ENCODE measurements at places on chromosomes 3 and 15.

- no peak for DNase-seq
Measured at GRCh38 chr3:171116365-171116764, 89.8 kb upstream of the SLC2A2 start.

DNA sequence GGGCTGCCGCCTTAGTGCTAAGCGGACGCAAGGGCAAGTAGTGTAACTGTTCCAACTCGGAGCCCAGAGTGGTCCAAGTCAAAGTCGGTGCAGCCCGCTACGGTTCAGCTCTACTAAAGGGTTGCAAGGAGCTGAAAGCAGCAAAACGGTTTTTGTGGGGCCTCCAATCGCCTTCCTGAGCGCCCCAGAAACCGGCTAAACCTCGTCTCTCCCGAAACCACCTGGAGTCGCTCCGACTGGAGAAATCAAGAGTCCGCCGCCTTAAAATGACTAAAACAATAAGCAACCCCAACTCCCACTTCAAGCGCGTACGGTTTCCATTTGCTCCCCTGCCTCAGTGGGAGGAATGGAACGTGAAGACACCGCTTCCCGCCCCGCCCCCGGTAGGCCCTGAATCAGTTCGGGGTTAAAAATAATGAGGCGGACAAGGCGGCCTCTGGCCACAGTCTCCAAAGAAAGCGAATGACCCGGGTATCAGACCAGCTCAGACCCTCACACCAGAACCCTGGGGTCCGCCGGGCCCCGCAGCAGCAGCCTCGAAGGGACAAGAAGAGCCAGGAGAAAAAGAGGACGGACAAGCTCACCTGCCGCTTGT, 401 bp downstream of the SEC11A start:
- DNase-seq: no peak

- DNase-seq: no peak
Measured at GRCh38 chr3:45062697-45063070, 36.6 kb downstream of the CLEC3B start.

DNA sequence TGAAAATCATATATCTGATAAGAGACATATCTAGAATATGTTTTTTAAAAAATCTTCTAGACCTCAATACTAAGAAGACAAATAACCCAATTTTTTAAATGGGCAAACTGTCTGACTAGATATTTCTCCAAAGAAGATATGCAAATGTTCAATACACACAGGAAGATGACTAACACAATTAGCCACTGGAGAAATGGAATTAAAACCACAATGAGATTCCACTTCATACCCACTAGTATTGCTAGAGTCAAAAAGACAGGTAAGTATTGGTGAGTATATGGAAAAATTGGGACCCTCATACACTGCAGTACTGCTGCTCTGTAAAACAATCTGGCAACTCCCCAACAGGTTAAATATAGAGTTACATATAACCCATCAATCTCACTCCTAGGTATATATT, 33.1 kb upstream of the TOPAZ1 start:
- no peak for DNase-seq

DNA sequence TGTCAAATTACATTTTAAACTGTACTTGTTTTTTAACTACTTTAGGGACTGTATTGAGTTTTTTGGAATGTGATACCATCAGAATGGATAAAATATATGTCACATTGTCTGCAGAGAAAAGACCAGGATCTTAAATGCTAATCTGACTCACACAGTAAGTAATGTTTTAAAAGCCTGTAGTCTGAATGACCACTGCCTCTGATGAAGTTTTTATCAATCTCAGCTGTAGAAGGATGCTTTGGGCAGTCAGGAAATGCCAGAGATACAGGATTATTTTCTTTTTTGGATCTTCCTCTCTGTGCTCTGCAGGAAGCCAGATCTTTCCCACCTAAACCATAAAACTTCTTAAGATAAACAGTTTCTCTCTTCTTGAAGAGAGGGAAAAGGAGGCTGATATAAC, 73.1 kb upstream of the PRTG start:
- no peak for DNase-seq

DNA sequence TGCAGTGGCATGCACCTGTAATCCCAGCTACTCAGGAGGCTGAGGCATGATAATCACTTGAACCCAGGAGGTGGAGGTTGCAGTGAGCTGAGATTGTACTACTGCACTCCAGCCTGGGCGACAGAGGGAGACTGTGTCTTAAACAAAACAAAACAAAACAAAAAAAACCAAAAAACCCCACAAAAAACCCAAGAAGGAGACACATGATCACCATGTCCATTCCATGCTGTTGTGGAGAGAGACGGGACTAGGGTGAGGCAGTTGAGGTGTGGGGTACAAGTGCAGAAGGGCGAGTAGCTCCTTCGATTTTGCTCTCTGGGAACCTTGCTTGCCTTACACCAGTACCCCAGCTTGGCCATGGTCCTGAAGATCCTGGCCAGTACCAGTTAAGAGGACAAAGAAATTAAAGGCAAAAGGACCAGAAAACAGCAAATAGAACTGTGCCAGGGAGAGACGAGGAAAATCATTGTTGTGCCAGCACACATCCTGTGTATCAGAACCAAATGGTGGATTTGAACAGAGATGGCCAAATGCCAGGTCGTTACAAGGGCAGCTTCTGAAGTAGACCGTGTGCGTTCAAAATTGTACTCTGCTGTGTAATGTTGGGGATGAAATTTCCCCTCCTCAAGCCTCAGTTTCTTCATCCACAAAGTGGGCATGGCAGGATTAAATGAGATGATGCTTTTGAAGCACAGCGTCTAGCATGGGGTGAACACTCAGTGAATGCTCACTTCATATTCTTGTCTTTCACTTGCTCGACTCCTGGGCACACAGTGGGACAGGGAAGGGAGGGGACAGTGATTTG, 42.9 kb upstream of the CTSH start:
- DNase-seq: no peak

DNA sequence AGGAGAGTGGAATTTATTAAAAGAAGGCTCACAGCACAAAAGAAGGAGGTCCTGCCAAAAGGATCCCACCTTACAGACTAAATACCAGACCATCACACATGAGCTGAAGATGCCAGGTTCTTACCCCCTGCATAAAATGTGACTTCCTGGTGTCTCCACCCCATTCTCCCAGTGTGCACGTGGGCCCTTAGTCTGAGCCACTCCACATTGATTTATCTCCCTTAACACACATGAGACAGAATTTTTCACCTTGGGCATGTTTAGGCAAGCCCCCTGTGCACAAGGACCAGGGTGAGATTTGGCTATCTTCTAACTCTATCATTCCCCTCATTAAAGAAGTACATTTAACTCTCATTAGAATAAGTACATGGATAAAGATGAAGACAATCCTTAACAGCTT, 916.7 kb downstream of the PLOD2 start:
- DNase-seq: no peak

DNA sequence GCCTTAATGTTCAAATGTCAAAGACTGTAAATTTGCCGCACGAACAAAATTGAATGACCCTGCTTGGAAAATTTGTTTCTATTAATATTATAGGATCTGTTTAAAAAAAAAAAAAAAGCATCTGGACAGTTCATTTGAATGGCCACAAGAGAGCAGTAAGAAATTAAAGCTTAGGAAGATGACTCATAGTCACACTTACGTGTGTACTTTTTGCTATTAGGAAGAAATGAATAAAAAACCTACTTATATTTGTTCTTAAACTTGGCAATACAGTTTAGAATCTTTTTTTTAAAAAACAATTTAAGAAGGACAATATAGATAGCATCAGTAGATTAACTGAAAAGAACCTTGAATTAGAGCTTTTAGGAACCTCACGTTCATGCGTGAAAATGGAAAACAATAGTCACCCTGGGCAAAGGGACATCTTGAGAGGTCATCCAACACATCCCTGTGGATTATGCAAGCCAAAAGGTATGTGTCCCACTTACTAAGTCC, 621.8 kb downstream of the MECOM start:
- DNase-seq: peak; percentile 14

Measured in HTR-8/SVneo (cell line).